ENCODE measurements at places on chromosomes 12 and 14.
A peak's percentile ranks its signal among the peaks of the same experiment; 100 is the strongest.

- no peak for DNase-seq
These were observed 540 bp upstream of the CLEC2D start for GRCh38 chr12:9669019-9669326.

DNA sequence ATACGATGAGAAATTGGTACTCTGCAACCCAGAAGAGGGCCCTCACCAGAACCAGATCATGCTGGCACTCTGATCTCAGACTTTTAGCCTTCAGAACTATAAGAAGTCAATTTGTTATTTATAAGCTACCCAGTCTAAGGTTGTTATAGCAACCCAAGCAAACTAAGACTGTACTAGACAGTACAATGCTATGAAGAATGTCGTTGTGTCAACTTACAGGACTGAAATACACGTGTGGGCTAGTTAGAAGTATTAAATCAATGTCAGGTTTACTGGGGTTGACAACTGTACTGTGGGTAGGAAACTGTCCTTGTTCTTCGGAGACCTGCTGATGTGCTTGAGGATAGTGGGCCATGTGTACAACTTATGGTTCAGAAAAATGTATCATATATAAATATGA, 19.7 kb downstream of the DUSP16 start:
- DNase-seq, result no peak

GRCh38 chr12:53097564-53098353, at the start of gene IGFBP6:
Gene IGFBP6, plus strand, starts transcription at chr12:53097667. Its CDS starts 51 bp downstream, at chr12:53097718.
- DNase-seq, result peak; percentile 37

DNA sequence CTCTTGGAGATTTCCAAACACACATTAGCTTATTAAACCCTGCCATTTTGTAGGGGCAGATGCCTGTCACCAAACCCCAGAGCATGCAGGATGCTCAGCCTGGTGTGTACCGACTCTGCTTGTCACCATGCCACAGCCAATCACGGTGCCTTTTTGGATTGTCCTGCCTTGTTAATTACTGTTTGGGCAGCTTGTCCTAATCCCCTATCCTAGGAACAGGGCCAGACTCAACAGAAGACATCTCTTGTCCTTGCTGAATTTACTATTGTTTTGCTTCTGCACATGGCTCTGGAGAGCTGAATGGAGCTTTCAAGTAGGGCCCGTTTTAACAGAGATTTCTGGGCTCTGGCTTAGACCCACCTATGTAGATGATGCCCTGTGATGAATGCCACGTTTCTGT, 388.5 kb downstream of the AACS start:
- DNase-seq, result no peak

DNA sequence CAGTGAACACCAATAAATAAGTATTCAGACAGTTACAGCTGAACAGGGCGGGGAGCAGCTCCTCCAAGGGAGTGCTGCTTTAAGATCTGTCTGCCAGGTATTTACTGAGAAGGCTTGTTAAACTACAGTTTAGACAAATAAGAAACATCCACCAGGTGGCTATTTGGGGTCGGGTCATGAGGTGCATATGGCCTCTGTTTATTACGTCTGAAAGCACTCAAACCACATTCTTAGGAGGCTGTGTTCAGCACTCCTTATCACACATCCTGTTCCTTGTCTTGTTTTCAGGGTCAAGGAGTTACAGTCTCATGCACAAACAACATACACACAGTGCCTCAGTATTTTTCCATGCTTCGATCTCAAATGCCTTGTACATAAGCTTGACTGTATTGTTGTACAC, 78.8 kb downstream of the KCNMB4 start:
- no peak for DNase-seq
